Neuronal stem cell (in vitro differentiated cells): ENCODE measurements at places on chromosomes 2 and 18.

- peak; percentile 76 for DNase-seq
Observed at GRCh38 chr18:78505851-78506461, 473.7 kb upstream of the SALL3 start.

DNA sequence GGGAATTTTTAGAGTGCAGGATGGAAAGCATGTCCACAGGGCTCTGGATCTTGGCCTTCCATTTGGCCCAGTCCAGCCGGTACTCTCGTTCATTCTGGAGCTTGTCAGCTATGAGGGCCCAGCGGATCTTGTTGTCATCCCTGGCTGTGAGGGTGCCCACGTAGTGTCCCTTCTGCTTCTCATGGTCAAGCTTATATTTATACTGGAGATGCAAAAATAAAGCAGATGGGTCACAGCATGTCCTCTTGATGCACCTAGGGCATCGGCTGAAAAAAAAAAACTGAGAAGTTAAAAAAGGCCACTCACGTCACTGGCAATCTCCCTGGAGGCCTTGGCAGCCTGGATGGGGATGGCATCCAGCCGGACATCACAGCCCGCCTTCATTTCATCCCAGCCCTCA, 160.5 kb downstream of the RIF1 start:
- no peak for DNase-seq

DNA sequence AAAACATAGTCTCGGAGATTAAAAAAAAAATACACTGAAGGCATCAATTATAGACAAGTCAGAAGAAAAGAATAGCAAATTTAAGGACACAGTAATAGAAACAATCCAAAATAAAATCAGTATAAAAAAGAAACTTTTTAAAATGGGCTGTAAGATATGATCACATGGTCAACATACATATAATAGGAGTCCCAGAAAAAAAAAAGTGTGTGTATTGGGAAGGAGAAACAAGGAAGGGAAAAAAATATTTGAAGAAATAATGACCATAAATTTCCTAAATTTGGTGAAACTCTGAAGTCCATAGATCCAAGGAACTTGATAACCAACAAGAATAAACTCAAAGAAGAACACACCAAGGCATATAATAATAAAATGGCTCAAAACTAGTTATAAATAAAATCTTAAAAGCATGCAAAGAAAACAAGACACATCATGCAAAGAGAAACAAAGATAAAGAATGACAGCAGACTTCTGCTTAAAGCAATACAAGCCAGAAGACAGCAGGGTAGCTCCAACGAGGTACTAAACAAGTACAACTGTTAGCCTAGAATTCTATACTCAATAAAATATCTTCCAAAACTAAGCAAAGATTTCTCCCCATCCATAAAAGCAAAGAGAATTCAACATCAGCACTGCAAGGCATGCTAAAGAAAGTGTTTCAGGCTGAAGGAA, 115.1 kb downstream of the NBAS start:
- no peak for DNase-seq

GRCh38 chr2:212288308-212288707, 250.3 kb downstream of the ERBB4 start:
- DNase-seq, result no peak

- no peak for DNase-seq
Observed at GRCh38 chr18:43485545-43485963, 208.3 kb upstream of the SYT4 start.
